ENCODE measurements at places on chromosomes 2 and 18.

GRCh38 chr18:78884502-78884901 is 95.1 kb upstream of the SALL3 start:
- DNase-seq: no peak

DNA sequence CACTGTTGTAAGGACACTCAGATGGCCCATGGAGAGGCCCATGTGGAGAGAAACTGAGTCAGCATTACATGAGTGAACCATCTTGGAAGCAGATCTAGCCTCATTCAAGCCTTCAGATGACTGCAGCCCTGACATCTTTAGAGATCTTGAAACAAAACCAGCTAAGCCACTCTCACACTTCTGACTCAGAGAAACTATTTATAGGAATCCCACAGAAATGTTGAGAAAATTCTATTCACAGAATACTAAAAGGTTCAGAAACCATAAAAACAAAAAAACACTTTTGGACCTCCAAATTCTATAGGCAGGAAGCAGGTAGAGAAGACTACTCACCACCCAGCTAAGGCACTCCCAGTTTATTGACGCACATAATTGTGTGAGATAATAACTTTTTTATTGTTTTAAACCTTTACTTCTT is 8.7 kb downstream of the TMEM169 start:
- DNase-seq: no peak

GRCh38 chr2:215460682-215461382 is 25.0 kb upstream of the FN1 start:
- no peak for DNase-seq

DNA sequence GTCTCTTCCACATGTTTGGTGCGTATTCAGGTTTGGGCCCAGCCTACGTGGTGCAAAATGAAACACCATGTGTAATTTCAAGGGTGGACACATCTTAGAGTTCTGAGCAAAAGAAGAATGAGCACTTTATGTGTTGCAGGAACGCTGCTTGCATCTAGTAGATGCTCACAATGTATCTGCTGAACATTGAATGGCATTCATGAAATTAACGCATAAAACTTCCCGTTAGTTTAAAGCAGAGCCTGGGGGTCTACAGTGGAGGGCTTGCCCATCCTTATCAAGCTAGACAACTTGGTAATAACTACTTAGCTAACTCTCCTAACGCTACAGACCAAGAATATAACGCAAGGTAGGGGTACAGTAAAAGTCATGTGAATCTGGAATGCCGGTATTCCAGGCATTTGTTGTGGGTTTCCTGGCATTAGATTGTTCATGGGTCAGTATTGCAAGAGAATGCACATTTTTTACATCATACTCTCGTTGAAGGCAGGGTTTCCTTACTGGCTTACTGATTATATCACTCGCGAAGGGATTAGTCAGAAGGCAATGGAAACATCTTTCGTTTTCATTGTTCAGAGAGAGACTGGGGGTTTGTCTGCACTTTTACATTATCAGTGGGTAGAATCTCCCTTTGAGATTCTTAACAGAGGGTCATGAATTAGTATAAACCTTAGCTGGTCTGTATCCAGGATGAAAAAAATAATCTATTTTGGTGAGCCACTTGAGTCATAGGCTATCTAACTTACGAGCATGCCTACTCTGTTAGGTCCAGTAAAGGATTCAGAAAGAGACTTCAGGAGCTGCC is 229.5 kb upstream of the EPAS1 start:
- DNase-seq: no peak

- no peak for DNase-seq
Observed at GRCh38 chr2:174752403-174753037, 11.8 kb downstream of the CHRNA1 start.

DNA sequence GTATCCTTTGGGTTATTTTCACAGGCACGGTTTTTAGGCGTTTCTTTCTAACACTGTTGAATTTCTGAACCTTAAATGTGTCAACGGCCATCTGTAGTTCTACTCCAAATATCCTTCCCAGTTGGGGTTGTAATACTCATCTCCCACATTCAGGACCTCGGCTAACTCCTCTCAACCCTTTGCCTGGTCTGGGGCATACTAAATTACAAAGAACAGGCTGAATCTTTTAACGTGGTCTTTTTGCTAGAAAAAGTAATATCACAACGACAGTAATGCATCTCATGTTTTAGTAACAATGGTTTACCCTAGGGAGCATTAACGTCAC is 2.1 kb downstream of the RPRM start:
- no peak for DNase-seq

DNA sequence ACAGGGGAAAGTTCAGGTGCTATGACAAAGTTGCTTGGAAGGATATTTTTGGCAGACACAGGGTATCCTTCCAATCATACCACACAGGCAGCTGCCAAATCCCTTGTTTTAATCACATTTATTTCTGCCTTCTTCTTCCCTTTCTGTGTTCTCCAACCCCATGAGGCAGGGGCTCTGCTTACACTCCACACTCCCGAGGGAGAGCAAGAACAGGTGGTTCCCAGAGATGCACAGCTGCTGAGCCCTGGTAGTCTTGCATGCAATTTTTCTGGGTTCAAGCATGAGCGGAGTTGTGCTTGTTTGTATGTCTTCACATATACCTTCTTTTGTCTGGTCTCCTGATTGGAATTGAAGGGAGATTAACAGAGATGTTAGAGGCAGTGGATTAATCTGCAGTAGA is 251.7 kb upstream of the ST6GAL2 start:
- no peak for DNase-seq

Measured in stimulated activated CD4-positive, alpha-beta T cell treated with anti-CD3 and anti-CD28 coated beads, TNF-alpha, amount 100 ng/mL, for 48 hours (primary cell).